ENCODE measurements at places on chromosomes 12 and 14.

DNA sequence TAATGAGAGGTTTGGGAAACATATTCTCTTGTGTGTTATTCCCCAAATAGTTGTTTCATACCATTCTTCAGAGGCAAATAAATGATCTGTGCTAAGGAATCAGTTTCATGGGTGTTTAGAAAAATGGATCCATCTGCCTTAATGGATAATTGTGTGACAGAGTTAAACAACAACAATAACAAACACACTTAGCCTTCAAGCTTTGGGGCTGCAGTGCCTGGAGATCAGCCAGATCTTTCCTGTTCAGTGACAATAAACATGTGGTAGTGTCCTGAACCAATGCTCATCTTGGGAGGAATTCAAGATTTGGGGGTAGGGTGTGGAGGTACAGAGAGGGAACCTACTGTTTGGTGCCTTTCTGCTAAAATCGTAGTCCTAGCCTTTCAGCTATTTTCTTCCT is 93.7 kb upstream of the PRICKLE1 start:
- no peak overlapping the region for H3K27ac ChIP-seq
- no peak overlapping the region for H3K4me3 ChIP-seq
- H3K36me3 ChIP-seq = no peaks in the 10 kb centered on the region
- peaks cover 2% of the 10 kb centered on the region for H3K27me3 ChIP-seq
- DNase-seq = no peak
- no peaks in the 10 kb centered on the region for H3K4me1 ChIP-seq

DNA sequence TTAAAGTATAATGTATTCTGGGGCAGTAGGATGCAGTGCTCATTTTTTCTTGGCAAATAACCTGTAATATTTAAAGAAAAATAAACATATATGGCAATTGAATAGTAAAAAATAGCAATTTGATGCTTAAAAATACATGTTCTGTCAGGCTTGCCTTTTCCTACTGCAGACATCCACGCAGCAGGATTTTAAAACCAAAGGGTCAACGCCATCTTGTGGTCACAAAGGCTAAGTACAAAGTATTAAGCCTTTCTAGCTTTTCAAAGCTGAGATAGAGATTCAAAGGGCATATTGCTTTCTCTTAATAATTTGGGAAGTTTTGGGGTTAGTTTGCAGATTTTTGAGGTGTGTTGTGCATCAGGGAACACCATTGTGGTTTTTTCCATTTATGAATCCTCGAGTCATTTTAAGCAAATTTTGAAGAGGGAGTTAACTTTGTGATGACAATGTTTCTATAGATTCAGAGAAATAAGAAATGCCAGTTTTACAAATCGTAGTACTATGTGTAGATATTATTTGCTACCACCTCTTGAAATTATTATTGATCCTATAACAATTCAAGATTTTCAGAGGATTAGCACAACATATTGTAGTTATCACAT is 4.7 kb upstream of the CCER1 start:
- H3K4me3 ChIP-seq = no peak overlapping the region
- no peak for DNase-seq
- H3K4me1 ChIP-seq = no peaks in the 10 kb centered on the region
- H3K36me3 ChIP-seq = no peaks in the 10 kb centered on the region

DNA sequence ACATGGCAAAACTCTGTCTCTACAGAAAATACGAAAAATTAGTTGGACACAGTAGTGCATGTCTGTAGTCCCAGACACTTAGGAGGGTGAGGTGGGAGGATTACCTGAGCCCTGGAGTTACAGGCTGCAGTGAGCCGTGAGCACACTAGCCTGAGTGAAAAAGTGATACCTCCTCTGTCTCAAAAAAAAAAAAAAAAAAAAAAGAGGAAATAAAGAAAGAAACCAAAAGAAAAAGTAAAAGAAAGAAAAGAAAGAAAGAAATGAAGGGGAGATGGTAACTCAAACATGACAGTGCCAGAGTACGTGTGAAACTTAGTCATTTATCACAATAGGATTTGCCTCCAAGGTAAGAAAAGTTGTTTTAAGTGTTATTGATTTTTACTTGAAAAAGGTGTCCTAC is 407.0 kb upstream of the MGAT4C start:
- no peak overlapping the region for H3K4me3 ChIP-seq
- no peaks in the 10 kb centered on the region for H3K27me3 ChIP-seq
- no peak overlapping the region for H3K27ac ChIP-seq
- H3K4me1 ChIP-seq = no peaks in the 10 kb centered on the region
- DNase-seq = no peak

DNA sequence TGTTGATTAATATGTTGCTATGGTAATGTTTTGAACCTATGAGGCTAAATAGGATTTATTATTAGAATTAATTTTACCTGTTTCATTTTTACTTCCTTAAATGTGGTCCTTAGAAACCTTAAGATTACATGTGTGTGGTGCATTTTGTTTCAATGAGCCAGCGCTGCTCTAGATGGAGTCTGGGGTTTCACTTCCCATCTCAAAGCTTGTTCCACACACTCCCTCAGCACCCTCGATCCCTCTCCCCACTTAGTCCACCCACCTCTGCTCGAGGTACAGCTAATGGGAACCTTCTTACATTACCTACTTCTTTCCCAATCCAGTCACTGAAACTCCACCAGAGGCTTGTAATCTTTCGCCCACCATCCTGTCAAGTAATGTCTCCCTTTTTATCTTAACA is 205.2 kb downstream of the PAX9 start:
- no peak for DNase-seq
- H3K27me3 ChIP-seq = peaks cover 2% of the 10 kb centered on the region
- no peaks in the 10 kb centered on the region for H3K4me1 ChIP-seq
- no peaks in the 10 kb centered on the region for H3K36me3 ChIP-seq
- no peak overlapping the region for H3K27ac ChIP-seq

DNA sequence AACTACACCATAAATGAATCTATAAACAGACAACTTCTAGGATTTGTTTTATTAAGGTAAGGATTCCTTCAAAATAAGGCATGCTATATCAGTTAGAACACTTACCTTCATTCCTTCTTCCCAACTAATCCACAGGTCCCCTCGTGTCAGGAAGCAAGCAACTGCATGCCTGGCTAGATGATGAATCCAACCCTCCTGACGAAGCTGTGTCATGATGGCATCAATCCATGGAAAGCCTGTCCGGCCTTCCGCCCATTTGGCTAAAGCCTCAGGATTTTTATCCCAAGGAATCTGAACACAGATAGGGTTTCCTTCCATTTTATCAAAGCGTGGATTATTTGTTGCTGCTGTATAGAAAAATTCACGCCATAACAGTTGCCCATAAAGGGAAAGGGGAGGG is 12.5 kb upstream of the MTERF2 start:
- no peak overlapping the region for H3K27ac ChIP-seq
- no peaks in the 10 kb centered on the region for H3K4me1 ChIP-seq
- H3K36me3 ChIP-seq = peaks cover 42% of the 10 kb centered on the region
- H3K4me3 ChIP-seq = no peak overlapping the region
- H3K27me3 ChIP-seq = no peaks in the 10 kb centered on the region
- no peak for DNase-seq

DNA sequence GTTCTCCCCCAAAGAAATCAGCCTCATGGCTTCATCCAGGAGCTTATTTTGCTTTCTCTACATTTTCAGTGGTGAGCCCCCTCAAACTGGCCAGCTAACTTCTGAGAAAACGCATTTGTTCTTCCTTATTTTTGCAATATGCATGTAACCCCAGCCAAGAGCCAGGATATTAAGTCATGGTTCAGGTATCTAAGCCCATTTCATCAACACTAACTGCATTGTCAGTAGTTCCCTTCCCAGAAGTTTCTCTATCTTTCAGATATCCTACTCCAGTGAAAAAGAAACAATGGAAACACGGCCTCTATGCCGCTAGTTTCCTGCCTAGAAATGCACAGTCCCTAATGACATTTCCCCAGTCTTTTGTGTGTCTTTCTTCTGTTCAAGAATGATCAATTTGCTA is 102.8 kb upstream of the RASSF8 start:
- H3K27ac ChIP-seq = no peak overlapping the region
- H3K4me1 ChIP-seq = peaks cover 5% of the 10 kb centered on the region
- H3K36me3 ChIP-seq = no peaks in the 10 kb centered on the region
- H3K27me3 ChIP-seq = no peaks in the 10 kb centered on the region
- H3K4me3 ChIP-seq = no peak overlapping the region

DNA sequence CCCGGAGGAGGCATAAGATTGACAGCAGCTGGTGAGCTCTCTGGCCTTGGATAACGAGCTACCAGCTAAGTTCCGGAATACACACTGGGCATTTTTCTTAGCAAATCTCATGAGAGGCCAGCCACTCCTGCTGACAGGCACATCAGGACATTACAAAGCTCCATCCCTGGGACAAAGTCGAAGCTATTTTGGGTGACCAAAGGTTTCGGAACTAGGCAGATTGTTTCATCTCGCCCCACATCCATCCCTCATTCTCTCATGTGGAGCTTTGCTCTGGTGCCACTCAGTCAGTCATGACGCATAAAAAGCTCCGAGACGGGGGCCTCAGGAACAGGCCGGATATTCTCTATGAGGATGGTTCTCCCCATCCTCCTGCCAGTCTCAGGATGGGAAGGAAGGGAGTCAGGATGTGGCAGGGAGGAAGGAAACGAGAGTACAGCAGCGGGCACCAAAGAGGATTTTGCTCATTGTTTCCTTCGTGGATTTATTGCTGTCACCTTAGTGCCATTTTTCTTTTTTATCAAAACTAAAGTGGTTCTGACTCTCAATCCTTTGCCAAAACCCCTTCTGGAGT is 253.1 kb upstream of the FKBP4 start:
- no peak for DNase-seq
- H3K4me1 ChIP-seq = peaks cover 4% of the 10 kb centered on the region

Data from activated naive CD8-positive, alpha-beta T cell treated with anti-CD3 and anti-CD28 coated beads, Interleukin-2, amount 50 U/mL, for 24 hours (primary cell).